GM03348 (cell line): ENCODE measurements at places on chromosomes 2 and 18.

DNA sequence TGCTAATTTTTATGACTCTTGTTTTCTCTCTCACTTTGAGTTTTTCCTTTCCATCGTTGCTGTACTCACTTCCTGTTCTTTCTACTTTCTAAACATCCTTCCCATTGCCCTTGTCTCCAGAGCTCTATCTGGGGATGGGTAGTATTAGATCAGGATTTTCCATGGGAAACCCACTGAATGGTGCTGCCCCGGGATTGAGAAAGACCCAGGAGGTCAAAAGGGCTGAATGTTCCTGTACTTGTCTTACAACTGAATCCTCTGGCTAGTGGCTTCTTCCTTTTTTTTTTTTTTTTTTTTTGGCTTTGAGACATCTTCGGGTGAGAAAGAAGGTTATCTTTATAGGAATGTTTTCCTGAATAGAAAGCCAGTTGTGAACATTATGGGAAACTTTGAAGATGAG lies 364.8 kb upstream of the SLC14A2 start:
- no peak for DNase-seq

- DNase-seq = no peak
These were observed 26.3 kb downstream of the MRPL33 start for GRCh38 chr2:27797841-27798240.

DNA sequence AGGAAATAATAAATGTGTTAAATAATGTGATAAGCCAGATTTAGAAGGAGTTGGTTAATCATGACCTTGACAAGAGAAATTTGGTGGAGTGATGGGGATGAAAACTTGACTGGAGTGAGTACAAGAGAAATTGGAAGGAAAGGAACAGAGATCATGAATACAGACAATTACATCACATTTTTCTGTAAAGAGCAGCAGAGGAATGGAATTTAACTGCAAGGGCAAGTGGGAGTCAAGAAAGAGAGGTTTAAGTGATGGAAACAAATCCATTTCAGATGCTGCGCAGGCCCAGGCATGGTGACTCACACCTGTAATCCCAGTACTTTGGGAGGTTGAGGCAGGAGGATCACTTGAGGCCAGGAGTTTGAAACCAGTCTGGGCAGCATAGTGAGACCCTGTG lies 46.7 kb downstream of the ICA1L start:
- DNase-seq = peak; percentile 12

DNA sequence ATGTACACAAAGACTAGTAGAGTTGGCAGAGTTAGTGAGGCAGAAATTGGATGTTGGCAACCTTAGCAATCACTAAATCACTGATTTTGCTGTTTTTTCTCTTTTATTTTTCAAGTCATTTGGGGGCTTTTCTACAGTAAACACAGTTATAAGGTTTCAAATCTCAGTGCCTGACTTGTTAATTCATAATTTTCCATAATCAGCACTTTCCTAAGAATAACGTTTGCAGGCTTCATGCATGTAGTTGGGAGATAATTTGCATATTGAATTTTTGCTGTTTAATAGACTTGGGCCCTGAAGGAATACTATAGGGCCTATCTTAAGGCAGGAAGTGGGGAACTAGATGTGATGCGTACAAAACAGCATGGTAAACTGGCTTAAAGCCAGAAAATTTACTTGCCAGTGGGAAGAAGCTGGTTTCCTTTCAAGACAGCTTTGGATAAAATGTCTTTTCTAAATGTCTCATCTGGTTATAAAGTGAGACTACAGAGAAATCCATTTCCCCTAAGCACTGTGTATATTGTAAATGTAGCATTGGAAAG lies 127.2 kb upstream of the SMIM21 start:
- no peak for DNase-seq

- DNase-seq = no peak
These were observed 8.4 kb downstream of the POMC start for GRCh38 chr2:25159949-25160348.

GRCh38 chr2:224145751-224146355 lies 106.8 kb upstream of the SERPINE2 start:
- peak; percentile 78 for DNase-seq

DNA sequence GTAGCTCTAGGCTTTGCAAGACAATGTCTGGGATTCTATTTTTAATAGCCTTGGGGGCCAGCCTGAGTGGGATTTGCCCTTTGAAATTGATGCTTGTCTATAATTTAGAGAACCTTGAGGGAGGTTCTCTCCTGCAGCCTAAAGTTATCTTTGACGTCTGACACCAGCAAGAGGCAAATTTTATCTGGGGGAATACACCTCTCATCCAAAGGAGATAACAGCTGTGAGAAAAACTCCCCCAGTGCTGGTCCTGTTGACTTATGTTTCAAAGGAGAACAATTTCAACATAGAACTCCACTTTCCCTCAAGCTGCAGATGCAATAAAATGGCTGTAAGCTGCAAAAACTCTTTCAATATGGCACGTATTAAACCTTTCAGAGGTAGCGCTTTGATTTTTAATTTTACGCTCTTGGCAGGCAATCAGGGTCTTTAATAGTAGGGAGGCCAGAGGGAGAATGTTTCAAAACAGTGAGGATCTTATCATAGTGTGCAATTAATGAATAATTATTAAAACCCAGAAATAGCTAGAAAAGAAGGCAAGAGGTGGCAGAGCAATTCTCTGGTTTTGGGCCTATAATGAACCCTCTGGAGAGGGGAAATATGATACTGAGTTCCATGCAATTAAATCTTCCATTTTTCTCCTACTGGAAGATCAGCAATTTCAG lies 62.4 kb downstream of the LYPD1 start:
- no peak for DNase-seq

DNA sequence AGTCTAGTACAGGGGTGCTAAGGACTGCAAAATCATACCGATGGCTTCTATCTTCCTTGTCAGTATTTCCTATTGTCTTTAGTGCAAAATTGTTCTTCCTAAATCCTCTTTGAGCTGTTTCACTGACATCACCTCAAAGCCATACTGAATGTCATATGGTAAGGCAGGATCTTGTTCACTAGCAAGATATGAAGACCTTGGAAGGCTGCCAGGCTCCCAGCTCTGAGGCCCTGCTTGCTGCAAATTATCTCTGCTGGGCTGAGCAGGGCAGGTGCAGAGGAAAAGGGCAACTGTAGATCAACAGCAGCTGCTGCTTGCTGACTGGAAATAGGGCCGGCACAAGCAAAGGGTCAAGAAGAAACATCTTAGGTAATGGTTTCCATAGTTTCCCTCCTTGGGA lies 58.2 kb downstream of the PMAIP1 start:
- DNase-seq = peak; percentile 15

GRCh38 chr2:83378921-83379320 lies 1080.2 kb downstream of the SUCLG1 start:
- DNase-seq = peak; percentile 39

DNA sequence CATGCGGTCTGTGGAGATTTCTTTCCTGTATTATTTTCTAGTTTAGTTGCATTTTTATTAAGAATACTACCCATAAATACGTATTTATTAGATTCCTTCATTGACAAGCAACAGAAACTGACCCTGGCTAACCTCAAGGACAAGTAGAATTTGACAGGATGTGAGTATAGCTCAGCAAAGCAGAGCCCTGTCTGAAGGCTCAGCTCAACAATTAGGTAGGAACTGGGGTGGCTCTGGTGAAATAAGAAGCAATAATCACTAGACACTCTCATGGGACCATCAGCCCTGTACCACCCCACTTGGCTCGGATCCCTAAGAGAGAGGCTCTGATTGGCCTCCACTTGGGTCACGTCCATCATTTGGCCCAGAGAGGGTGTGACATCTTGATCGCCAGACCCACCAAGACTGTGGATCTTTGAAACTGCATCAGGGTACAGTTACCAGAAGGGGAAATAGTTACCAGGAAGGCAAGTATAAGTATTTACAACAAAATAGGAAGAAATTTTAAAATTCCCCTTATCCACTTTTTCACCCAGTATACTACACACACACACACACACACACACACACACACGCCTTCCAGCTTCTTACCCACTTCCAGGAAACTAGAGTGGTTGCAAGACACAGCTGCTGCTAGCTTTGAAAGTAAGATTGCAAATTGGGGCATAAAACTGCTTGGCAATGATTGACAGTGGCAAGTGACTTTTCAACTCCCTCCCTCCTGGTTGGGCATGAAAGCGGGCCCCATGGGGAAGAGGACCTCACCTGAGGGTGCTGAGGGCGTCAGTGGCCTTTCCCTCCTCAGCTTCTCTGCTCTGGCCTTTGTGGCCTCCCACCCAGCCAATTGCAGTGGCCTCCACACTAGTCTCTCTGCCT lies 41.8 kb downstream of the KCTD18 start:
- DNase-seq = no peak

- DNase-seq = no peak
These were observed 6.2 kb upstream of the CIDEA start for GRCh38 chr18:12247946-12248345.

- no peak for DNase-seq
These were observed 83.5 kb upstream of the CDCA7 start for GRCh38 chr2:173271135-173271534.

DNA sequence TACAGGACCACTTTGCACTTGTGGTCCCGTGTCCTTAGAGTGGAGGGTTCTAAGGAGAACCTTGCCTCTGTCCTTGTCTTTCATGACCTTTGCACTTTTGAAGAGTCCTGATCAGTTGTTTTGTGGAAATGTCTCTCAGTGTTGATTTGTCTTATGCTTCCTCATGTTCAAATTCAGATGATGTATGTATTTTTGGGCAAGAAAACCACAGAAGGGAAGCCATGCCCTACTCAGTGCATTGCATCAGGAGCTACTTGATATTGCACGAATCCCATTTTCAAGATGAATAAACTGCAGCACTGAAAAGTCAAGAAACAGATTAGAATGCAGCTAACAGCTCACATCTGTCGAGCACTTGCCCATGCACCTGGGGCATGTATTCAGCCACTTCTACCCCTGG lies 152.2 kb downstream of the INHBB start:
- no peak for DNase-seq

- no peak for DNase-seq
These were observed 101.4 kb upstream of the ATP8B1 start for GRCh38 chr18:57904535-57904934.

DNA sequence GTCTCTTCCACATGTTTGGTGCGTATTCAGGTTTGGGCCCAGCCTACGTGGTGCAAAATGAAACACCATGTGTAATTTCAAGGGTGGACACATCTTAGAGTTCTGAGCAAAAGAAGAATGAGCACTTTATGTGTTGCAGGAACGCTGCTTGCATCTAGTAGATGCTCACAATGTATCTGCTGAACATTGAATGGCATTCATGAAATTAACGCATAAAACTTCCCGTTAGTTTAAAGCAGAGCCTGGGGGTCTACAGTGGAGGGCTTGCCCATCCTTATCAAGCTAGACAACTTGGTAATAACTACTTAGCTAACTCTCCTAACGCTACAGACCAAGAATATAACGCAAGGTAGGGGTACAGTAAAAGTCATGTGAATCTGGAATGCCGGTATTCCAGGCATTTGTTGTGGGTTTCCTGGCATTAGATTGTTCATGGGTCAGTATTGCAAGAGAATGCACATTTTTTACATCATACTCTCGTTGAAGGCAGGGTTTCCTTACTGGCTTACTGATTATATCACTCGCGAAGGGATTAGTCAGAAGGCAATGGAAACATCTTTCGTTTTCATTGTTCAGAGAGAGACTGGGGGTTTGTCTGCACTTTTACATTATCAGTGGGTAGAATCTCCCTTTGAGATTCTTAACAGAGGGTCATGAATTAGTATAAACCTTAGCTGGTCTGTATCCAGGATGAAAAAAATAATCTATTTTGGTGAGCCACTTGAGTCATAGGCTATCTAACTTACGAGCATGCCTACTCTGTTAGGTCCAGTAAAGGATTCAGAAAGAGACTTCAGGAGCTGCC lies 229.5 kb upstream of the EPAS1 start:
- DNase-seq = peak; percentile 84

GRCh38 chr2:170953941-170954340 lies 24.9 kb downstream of the GORASP2 start:
- DNase-seq = no peak

- no peak for DNase-seq
These were observed 78.3 kb upstream of the MAP4K4 start for GRCh38 chr2:101619191-101619591.

- DNase-seq = peak; percentile 69
These were observed 158.9 kb downstream of the COL6A3 start for GRCh38 chr2:237254911-237255578.

GRCh38 chr18:77876319-77876865 lies 626.7 kb downstream of the GALR1 start:
- DNase-seq = no peak

- DNase-seq = no peak
These were observed 9.7 kb downstream of the SMAD7 start for GRCh38 chr18:48940854-48941611.
